ENCODE measurements at places on chromosomes 12 and 14. TPM values are rescaled to one million over a fixed set of nuclear protein-coding genes. Genes with fewer than 3 reads are reported as not detected.

GRCh38 chr12:11895421-11896078 is 175.2 kb upstream of the BCL2L14 start:
- DNase-seq: no peak

DNA sequence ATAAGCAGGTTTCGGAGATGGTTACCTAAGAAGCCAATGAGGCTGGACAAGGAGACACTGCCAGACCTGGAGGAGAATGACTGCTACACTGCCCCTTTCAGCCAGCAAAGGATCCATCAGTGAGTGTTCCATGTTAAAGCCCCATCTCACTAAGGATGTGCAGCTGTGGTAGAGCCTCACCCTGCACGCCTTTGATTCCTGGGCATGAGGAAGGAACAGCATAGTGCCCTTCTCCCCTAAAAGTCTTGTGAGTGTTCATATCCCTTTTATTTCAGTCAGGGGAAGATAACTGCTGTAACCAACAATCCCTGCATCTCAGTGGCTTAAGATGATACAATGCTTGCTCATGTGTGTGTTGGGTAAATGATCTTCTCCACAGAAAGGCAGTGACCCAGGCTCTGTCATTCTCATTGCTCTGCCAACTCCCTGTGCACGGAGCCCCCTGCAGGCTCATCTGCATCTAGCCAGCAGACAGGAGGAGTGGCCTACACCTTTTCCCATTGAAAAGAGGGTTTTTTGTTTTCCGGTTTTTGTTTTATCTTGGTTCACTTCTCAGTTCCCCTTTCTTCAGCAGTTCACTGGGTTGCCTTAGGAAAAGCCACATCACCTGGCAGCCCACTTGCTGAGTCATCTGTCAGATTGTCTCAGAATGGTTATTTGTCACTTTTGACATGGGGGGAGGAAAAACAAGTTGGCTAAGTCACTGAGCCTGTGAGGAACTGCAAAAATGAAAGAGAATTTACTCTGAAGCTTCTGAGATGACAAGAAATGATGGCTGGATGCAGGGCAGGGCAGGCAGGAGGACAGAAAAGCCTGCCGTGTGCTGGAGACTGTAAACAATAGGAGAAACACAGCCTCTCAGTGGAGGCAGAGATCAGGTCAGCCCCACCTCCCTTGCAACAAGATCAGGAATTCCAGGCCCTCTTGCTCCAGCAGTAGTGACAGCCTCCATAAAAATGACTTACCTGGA is 193.3 kb downstream of the ANO4 start:
- no peak for DNase-seq

DNA sequence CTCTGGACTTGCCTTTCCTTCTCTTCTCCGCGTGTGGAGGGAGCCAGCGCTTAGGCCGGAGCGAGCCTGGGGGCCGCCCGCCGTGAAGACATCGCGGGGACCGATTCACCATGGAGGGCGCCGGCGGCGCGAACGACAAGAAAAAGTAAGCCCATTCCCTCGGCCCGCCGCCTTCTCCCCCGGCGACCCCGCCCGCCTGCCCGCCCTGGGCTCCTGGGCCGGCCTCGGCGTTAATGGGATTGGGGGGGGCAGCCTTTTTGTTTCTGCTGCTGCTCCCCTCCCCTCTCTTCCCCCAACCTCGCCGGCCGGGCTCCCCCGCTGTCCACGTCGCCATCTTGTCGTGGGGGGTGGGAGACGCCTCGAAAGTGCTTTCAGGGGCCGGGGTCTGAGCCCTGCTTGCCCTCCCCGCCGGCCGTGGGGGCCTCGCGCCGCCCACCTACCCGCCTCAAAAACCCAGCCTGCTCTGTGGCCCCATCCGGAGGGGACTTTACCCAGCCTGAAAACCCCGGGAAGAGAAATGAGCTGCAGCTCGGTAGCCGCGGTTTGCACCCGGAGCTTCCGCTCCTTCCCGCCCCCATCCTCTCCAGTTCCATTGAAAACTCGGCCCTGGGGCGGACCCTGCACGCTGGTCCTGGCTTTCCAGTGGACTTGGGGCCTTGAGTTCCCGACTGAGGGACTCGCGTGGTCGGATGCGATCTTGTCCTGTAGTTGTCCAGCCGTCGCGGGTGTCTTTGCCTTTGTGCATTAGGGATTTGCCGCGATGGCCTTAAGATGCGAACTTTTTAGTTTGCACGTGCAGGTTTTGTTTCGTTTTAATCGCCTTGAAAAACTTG is 598 bp downstream of the HIF1A start:
- peak; percentile 68 for DNase-seq

- no peak for DNase-seq
Observed at GRCh38 chr12:109596418-109597244, 23.0 kb downstream of the MVK start.

- DNase-seq: no peak
Observed at GRCh38 chr12:75960086-75960910, 71.3 kb downstream of the PHLDA1 start.

GRCh38 chr12:10690906-10691305 is 17.1 kb upstream of the STYK1 start:
- no peak for DNase-seq

DNA sequence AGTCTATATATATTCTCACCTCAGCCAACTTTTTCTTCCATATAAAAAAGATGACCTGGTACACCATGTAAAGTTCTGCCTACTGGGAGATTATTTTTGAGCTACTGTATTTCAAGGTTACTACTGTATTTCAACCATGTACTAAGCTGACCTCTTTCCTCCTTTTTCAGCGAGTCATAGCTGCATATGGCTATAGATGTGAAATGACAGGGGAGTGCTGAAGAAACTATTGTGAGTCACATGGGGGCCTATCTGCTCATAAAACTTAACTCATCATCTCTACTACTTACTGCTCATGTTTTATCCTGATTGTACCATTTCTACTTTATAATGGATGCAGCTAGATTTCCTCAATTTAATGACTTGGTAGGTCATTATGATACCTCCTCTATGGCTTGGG is 571.4 kb upstream of the ATP2B1 start:
- DNase-seq: no peak

DNA sequence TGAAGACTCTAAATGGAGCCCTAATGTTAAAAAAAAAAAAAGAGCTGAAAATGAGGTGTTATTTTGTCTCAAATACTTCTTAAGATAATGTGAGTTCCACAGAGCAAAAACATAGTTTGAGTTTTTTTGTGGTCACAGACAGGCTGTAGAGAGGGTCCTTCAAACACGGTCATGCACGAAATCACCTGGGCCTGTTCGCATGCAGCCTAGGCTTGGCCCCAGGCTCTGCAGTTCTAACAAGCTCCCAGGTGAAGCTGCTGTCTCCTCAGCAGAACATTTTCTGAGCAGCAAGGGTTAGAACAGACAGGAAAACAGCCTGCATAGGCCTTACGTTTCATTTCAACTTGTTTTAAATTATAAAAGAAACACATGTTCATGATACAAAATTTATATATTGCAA is 65.4 kb upstream of the TBPL2 start:
- DNase-seq: no peak

- no peak for DNase-seq
Observed at GRCh38 chr12:42510823-42511222, 78.7 kb downstream of the PRICKLE1 start.

DNA sequence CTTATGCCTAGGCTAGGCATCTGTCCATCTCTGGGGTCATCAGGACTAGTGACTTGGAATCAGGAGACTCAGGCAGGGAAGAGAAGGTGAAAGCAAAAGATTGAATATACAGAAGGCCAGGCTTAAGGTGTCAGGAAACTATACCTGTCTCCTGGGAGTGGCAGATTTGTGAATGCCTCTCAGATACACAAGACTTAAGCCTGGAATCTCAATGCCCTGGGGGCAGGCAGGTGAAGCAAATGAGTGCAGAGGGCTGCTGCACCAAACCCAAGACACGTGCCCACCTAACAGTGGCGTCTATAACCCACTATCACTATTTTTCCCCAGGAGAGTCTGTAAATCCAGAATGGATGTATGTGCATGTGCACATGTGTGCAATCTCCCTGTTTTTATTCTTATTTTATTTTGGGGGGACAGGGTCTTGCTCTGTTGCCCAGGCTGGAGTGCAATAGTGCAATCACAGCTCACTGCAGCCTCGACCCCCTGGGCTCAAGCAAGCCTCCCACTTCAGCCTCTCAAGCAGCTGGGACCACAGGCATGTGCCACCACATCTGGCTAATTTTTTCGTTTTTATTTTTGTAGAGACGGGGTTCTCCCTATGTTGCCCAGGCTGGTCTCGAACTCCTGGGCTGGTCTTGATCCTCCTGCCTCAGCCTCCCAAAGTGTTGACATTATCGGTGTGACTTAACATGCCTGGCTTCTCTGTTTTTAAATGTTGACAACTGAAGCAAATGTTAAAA is 31.9 kb upstream of the FOS start:
- DNase-seq: peak; percentile 9

DNA sequence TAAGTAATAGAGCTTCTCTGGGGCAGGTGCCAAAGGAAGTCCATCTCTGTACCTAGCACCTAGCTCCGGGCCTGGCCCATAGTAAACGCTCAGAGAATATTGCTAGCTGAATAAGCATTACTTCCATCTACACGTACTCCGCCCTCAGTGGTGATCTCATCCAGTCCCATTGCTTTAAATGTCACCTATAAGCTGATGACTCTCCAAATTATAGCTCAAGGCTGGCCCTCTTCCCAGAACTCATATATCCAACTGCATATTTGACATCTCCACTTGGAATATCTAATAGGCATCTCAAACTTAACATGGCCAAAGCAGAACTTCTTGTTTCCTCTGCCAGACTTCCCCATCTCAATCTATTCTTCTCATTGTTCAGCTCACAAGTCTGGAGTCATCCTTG is 6.9 kb upstream of the DYNLL1 start:
- no peak for DNase-seq

GRCh38 chr14:54881761-54882401 is 20.7 kb downstream of the GCH1 start:
- DNase-seq: no peak

- peak; percentile 83 for DNase-seq
Observed at GRCh38 chr12:1830981-1831963, 10.9 kb downstream of the LRTM2 start.

- DNase-seq: no peak
Observed at GRCh38 chr14:73712540-73713180, 1.5 kb downstream of the PNMA1 start.

GRCh38 chr12:124190312-124191023 is 104.4 kb upstream of the RFLNA start:
- no peak for DNase-seq

DNA sequence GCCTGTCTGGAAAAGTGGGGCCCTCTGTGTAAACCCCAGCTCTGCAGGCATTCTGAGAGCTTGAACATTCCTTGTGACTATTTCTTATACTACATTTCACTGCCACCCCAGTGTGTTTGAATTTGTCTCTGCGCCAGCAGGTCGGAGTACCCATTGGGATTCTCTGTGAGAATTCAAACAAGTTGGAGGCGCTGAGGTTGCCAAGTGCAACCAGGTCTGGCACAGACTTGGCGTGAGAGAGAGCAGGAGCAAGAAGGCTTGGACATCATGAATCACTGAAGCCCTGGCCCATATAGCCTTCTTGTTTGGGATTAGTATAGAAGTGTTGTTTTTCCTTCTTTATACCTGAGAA is 33.0 kb upstream of the ATP2A2 start:
- DNase-seq: no peak

DNA sequence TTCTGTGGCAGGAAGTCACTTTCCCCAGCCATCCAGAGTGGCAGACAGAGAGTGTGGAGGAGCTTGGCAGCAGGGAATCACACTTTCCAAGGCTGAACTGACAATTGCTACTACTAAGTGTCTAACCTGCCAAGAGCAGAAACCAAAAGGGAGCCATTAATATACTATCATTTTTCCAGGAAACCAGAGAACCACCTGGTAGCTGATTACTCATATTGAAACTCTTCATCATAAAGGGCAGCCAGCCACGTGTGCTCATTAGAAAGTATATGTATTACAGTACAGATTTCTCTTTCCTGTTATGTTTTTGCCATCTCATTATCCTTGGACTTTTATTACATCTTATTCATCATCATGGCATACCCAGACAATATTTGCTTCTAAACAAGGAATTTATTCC is 374.9 kb downstream of the GXYLT1 start:
- no peak for DNase-seq

DNA sequence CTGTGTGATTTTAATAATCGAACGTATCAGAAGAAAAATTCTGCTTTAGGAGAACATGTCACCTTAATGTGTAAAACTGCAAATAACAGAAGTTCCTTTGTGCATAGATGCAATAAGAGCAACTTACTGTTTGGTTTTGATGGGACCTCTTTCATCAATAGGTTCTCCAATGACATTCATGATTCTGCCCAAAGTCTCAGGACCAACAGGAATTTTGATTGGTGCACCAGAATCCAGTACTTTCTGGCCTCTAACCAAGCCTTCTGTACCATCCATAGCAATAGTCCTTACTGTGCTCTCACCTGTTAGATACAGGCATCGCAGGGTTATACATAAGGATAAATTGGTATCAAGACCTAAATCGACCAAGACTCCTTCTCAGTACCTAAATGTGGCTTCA is 1.1 kb downstream of the ATP5F1B start:
- DNase-seq: no peak

DNA sequence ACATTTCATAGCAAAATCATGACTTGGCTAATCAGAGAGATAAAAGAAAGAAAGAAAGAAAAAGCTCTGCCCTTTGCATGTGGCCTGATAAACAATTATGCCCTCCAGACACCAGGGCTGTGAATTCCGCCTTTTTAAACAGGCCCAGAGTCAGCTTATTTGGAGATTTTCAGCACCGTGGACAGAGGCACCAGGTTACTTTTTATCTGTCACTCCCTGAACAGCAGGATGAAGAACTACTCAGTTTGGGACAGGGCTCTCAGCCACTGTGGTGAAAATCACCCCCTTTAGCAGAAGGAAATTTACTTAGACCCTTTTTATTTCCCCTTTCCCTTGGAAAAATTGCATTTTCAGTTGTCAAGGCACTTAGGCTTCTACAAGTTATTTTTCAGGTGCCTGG is 359.9 kb downstream of the NRXN3 start:
- DNase-seq: no peak

DNA sequence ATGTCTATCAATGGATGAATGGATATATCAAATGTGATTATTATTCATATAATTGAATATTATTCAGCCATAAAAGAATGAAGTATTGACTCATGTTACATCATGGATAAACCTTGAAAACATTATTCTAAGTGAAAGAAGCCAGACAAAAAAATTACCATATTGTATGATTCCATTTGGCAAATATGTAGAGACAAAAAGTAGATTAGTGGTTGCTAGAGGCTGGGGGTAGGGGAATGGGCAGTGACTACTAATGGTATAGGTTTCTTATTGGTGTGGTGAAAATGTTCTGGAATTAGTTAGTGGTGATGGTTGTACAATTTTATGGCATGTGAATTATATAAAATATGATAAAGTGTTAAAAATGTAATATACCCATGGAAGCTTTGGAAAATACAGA is 31.8 kb upstream of the GNS start:
- DNase-seq: no peak

DNA sequence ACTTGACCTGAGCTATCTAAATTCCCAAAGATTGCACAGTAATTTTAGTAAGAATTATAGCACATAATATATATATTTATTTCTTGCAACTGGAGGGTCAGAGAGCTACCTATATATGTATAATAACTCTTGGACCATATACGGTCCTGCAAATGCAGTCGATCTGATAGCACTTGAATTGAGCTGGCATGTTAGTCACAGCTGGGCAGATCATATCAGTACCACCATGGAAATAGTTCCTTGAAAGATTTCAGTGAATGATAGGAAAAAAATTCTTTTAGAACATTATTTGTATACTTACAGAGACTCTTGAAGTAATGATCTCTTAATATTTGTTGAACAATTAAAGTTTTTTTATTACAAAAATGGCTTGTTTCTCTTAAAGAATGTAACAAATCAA is 94.5 kb upstream of the MON2 start:
- DNase-seq: no peak

- DNase-seq: no peak
Observed at GRCh38 chr12:45458854-45459807, 243.2 kb downstream of the ANO6 start.

Gene OVCH1
- 3.2 TPM for total RNA-seq

Gene CKB
- 115 TPM for total RNA-seq

Gene TAS2R43
- not detected for total RNA-seq

All from lower lobe of right lung (tissue), 2 donors.